ENCODE measurements at places on chromosomes 12 and 14.

- no peak for ATAC-seq
Observed at GRCh38 chr12:27896419-27896990, 76.0 kb downstream of the PTHLH start.

GRCh38 chr14:29390081-29390832 is 537.4 kb downstream of the PRKD1 start:
- no peak for ATAC-seq

DNA sequence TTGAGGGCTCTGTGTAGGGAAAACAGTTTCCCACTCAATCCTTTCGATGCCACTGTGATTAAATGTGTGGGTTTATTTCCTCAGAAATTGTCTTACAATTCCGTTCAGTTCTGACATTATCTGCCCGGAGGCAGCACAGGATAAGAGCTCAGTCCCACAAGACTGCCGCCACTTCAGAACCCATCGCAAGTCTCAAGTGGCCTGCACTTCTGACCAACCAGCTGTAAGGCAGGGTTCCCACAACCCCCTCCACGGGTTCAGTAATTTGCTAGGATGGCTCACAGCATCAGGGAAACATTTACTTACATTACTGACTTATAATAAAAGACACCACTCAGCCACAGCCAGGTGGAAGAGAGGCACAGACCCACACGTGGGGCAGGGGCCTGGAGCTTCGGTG is 17.2 kb downstream of the BDKRB2 start:
- ATAC-seq: no peak

GRCh38 chr12:117874842-117875434 is 93.9 kb downstream of the KSR2 start:
- peak; percentile 89 for ATAC-seq

DNA sequence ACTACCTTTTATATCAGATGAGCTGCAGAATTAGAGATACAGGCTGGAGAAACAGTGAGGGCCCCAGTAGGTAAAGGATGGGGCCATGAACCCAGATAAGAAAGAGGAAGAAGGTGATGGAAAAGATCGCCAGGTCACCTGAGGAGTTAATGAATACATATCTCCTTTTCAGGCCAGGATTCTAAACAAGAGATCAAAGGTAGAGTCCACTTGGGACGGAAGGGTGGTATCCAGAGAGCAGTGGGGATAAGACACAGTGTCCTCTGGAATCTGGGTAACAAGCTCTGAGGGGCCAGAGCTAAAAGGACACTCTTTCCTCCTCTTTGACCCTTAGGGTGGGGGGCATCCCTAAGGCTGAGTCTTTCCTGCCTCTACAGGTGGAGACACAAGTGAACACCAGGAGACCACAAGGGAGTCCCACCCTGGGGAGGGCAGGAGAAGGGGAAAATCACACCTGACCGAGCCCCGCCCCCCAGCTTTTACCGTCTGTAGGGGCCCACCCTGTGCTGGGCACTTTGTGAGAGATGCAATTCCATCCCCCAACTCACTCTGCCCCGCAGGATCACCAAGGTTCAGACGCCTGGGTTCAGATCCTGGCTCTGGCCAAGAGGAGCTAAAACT is 27.3 kb downstream of the SERPINA1 start:
- no peak for ATAC-seq

GRCh38 chr12:114982760-114983159 is 298.8 kb upstream of the TBX3 start:
- ATAC-seq: peak; percentile 85

GRCh38 chr12:44127966-44128710 is 292.3 kb downstream of the TMEM117 start:
- no peak for ATAC-seq

- ATAC-seq: peak; percentile 77
Observed at GRCh38 chr12:5200278-5201087, 156.8 kb downstream of the KCNA5 start.

DNA sequence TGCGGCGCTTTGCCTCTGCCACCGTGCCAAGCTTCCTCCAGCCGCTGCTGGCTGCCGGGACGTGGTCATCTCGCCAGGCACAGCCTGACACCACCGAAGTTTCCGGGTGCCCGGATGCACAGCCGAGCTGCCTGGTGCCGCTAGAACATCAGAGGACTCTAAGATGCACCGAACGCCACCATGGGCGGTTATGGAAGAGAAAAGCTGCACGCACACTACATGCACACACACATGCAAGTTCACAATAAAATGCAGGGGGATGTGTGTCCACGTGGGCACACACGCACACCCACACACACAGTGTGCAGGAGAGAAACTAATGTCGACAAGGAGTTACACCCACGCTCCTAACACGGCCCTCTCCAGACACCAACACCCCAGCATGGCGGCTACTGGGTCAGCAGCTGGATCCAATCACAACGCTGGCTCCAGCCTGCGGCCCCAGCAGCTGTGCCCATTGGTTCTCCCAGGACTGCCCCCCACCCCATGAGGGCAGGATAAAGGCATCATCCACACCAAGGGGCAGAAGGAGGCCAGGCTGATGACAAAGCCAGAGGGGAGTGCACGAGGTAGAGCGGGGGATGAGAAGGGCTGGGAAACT is 82.7 kb downstream of the BCL11B start:
- ATAC-seq: no peak

GRCh38 chr14:69354383-69355153 is 43.5 kb downstream of the ERH start:
- no peak for ATAC-seq

DNA sequence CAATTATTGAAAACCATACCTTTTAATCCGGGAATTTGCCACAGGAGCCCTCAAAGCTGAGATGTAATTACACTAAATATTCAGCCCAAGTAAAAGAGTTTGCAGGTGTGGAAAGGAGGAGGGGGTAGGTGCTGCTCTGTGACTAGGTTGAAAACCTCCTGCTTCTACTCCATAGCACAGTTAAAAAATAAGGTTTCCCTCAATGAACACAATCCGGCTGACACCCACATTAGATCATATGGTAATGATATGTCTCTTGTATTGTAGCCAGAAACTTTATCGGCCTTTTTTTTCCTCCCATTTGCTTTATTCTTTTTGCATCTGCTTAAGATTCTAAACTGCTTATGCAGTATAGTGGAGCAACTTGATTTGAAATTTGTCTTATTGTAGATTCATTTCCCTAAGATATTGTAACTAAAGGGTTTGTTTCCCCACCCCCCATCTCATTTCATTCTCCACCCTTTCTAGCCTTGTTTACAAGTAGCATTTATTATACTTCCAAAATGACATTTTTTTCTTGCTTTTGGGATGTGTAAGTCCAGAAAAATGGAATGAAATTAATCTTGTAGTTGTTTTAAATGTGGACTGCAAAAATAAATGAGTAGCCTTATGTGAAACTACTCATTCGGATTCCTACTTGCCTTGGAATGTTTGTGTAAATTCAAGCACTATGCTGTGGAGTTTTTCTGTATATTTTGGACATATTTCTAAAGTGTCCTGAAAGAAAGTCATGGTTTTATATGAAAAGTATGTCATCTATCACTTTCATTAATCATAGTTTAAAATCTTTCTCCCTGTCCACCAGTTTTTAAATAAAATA is at the start of gene DCN:
Gene DCN, minus strand, starts transcription at position 182 of the 820 bp plus-strand sequence. CDS start 4,265 bp downstream, outside the sequence.
- no peak for ATAC-seq

- ATAC-seq: no peak
Observed at GRCh38 chr14:89353766-89354113, 63.3 kb downstream of the FOXN3 start.

All from SK-N-SH treated with all-trans-retinoic acid at 6 μM for 48 hours (cell line).